ENCODE measurements at places on chromosomes 4 and X.

DNA sequence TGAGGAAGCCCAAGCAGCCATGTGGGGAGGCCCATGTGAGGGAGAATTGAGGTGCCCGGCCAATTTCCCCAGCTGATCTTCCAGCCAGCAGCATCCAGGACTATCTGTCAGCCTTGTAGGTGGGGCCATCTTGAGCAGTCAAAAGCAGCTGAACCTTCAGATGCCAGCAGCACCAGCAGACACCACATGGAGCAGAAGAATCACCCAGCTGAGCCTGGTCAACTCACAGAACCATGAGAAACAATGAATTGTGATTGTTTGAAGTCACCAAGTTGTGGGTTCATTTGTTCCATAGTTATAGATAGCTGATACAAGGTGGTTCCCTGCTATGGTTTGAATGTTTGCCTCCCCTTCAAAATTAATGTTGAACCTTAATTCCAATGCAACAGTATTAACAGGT is 85.1 kb upstream of the ATP6AP2 start:
- no peak for DNase-seq

DNA sequence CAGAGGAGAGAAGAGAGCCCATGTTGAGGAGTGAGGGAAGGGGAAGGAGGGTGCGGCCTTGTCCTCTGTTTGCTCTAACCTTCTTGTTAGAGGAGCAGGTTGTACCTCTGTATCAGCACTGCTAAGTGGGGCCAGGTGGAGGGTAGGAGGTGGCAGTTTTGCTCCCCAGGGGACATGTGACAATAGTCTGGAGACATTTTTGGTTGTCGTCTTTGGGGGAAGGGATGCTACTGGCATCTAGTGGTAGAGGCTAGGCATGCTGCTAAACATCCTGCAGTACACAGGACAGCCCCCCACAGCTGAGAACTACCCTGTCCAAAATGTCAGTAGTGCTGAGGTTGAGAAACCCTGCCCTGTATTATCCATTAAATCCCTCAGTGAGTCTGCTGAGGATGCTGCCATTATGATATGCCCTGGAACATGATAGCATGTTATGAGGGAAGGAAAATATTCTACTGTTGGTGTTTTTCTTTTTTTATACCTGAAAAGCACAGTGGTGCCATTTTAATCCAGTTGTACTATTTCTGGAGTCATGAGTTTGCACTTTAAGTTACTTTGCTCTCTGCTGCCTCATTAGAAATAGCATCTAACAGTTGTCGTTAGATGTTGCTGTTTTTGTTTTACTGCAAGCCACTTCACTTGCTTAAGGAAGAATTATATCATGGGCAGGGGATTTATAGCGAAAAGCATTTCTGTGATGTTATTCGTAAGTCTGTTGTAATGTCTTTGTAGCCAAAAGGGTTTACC is 90.6 kb downstream of the LRP2BP start:
- DNase-seq = no peak

DNA sequence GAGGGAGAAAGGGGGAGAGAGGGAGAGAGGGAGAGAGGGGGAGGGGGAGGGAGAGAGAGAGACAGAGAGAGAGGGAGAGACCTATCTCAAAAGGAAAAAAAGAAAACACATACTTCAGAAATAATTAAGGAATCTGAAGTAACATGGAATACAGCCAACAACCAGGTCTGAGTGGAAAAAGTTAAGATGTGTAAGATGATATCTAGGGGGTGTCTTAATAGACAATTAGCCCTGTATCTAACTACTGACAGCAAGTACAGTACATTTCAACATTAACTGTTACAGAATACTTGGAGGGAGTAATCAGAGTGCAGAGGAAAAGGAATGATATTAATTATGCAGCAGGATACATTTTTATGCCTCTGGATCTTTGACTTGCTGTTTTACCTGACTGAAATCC is 22.4 kb downstream of the NUP54 start:
- no peak for DNase-seq

GRCh38 chr4:4609622-4610334 is 67.9 kb upstream of the STX18 start:
- DNase-seq = no peak

DNA sequence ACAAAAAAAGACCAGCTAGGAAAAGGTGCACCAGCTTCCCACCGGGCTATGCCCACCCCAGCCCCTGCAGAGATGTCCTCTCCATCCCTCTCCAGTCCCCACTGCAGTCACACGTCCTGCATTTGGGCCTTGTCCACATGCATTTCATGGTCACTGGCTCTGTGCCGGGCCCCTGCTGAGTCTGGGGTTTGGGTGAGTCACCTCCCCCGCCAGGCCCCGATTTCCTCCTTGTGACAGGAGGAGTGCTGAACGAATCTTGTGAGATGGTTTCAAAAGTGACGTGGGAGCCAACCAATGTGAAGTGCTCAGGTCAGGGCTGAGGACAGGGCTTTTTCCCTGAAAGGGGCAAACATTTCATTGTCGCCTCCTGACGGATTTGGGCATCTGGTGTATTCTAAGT is 7.1 kb downstream of the CPZ start:
- DNase-seq = peak; percentile 8

- DNase-seq = no peak
Measured at GRCh38 chr4:107806196-107806595, 18.5 kb upstream of the SGMS2 start.

DNA sequence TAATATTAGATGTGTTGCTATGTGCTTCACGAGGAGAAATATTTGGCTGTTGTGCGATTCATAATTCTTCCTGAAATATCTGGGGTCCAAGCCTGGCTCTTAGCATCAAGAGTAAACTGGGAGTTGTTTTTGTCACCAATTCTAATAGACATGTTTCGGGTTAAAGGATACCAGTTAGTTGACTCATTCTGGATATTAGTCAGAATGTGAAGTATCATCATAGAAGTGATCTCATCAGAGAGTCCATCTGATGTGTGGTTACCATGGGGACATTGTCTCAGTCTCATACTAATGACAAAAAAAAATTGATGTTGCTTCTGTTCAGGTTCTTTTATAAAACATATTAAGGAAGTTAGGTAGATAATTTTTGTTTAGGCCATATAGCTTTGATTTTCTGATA is 57.2 kb upstream of the MTMR1 start:
- DNase-seq = no peak

GRCh38 chr4:101019941-101020401 is 327.4 kb downstream of the PPP3CA start:
- DNase-seq = peak; percentile 89

Measured in CD4-positive, CD25-positive, alpha-beta regulatory T cell (primary cell).